ENCODE measurements at places on chromosomes 12 and 14.

DNA sequence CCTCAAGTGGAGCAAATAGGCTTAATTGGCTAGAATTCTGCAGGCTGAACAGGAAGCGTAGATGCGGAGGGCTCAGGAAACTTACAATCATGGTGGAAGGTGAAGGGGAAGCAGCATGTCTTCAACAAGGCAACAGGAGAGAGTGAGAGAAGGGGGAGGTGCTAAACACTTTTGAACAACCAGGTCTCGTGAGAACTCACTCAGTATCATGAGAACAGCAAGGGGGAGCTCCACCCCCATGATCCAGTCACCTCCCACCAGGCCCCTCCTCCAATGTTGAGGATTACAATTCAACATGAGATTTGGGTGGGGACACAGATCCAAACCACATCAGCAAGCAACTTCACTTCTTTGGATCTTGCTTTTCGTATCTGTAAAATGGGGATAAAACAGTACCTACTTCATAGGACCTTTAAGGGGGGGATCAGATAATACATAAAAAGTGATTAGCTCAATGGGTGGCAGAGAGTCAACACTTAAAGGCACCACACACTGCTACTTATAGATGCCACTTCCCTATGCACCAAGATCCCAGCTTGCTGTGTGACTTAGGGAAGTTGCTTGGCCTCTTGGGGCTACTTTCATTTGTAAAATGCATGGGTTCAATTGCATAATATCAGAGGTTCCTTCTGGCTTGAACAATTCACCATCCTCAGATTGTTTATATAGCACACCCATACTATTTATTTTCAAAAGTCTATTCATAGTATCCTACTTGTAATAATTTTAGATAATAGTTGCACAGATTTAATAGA lies 184.8 kb upstream of the RPH3A start:
- DNase-seq: no peak

DNA sequence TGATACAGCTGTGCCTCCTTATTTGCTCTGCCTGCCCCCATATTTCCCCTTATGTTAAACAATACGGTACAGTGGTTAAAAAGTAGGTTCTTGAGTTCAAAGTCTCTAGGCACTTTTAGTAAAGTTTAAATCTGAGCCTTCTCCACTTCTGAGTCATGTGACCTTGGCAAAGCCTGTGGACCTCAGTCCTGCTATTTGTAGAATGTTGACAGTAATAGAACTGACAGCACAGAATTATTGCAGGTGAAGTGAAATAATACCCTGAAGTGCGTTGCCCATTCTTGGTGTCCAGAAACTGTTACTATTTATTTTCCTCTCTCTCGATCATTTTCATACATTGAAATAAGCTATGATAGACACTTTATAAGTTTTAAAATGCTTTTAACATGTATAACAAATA lies 499.7 kb downstream of the EGLN3 start:
- no peak for DNase-seq

DNA sequence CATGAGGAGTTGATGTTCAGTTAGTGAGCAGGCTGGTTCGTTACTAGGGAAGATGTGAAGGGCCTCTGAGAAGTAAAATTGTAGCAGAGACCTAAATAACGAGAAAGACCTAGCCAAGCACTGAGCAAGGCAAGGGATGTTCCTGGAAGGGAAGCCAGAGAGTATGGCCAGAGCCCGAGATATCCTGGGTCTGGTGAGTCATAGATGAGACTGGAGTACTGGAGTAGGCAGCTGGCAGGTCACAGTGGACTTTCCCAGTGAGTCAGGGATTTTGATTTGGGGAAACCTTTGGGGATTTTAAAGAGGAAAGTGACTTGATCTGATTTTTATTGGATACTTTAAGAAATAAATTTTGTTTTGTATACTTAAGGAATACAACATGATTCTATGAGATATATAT lies 369.0 kb downstream of the DIO2 start:
- no peak for DNase-seq

- DNase-seq: no peak
These were observed 54.6 kb downstream of the PSMA6 start for GRCh38 chr14:35346738-35347322.

GRCh38 chr14:37695866-37696265 lies 100.4 kb downstream of the TTC6 start:
- DNase-seq: no peak

Data from activated CD8-positive, alpha-beta memory T cell treated with anti-CD3 and anti-CD28 coated beads for 1 hour (primary cell).